ENCODE measurements at places on chromosomes 4 and X.

DNA sequence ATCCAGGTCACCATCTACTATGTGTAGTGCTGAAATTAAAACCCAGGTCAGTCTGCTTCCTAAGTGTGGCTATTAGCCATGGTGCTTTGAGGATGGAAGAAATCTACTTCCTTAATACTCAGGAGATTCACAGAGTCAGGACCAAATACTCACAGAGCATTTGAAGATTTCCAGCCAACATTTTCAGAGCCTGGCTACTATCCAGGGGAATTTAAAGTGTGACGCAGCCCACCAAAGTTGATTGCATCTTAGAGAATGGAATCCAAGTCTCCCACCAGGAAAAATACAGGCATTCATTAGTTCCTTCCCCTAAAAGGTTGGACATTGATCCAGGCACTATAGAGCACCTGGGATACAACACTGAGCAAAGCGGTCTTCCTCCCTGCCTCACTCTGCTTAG lies 83.8 kb downstream of the HS3ST1 start:
- peak; percentile 17 for DNase-seq

GRCh38 chr4:47415719-47416118 lies 47.8 kb downstream of the COMMD8 start:
- DNase-seq = no peak

DNA sequence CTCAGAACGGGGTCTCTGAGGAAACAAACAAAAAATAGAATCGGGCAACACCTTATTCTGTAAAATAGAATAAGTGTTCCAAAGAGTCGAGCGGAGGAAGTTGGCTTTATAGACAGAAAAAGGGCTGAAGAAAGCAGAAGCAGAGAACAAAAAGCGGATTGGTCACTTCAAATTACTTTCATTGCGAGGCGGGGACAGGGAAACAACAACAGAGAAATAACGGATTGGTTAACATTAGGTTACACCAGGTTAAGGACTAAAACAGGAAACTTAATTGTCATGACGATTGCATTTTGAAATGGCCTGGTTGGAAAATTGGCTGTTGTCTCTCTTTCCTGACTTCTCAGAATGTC lies 433 bp upstream of the COQ2 start:
- peak; percentile 73 for DNase-seq

DNA sequence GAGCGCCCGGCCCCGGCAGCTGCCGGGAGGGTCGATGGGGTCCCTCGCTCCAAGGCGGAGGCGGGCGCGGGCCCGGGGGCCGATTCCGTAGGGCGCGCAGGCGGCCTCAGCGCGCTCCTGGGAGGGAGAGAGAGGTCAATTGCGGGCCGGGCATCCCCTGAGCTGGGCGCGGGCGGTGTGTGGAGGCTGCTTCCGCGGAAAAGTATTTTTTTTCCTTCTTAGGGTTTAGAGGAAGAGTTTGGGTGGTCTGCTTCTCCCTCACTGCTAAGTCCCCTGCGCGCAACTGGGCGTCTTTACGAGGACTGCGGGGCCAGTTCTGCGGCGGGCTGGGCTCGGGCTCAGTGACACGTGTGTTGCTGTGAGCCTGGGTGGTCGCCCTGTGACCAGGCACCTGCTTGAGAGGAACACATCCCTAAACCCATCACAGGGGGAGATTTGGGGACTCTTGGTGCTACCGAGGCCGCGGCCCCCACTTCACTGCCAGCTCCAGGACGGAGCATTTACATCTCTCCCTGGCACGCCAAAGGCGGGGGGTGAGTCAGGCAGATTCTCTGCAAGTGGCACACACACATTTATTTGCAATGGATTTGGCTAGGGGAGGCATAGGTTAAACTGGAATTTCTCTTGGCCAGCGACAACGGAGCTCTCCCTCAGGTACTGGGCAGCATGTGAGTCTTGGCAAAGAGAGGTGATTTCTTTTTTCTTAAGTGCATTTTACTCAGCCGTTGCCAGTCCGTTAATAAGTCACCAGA lies 151.2 kb upstream of the SLC4A4 start:
- DNase-seq = peak; percentile 45

DNA sequence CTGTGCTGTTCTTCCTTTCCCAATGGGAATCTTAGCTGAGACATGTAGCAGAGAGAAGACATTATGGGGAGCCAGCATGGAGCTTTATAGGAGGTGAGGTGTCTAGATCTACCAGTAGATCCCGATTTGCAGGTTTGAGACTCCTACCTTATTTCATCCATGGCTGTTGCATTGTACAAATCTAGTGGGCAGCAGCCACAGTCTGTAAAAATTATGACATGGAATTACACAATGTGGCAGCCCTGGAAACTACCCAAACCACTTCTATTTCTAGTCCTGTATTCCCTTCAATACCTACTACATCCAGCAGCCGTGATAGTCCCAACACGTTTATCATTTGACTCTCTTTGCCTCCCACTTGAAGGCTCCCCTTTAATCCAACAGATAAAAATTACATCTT lies 8.1 kb downstream of the ATP7A start:
- no peak for DNase-seq

DNA sequence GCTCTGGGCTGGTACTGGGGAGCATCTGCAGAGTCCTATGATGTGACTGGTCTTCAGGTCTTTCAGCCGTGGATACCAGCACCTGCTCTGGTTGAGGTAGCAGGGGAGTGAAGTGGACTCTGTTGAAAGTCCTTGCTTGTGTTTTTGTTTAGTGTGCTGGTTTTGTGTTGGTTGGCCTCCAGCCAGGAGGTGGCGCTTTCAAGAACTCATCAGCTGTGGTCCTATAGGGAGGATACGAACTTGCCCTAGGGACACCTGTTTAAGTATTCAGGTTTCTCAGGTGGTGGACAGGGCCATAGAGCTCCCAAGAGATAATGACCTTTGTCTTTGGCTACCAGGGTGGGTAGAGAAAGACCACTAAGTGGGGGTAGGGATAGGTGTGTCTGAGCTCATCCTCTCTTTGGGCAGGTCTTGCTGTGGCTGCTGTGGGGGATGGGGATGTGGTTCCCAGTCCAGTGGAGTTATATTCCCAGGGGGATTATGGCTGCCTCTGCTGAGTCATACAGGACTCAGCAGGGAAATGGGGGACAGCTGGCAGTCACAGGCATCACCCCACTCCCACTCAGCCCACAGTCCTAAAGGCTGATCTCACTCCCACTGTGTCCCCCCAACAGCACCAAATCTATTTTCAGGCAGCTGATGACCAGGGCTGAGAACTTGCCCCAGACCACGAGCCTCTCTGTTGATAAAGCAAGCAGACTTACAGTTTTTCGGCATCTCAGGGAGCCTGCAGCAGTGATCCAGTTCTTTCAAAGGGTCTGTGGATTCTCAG lies 24.1 kb downstream of the MSMO1 start:
- no peak for DNase-seq

- no peak for DNase-seq
Observed at GRCh38 chr4:7524064-7524682, 89.4 kb upstream of the PSAPL1 start.

GRCh38 chr4:108047199-108047598 lies 57.5 kb downstream of the HADH start:
- DNase-seq = no peak

DNA sequence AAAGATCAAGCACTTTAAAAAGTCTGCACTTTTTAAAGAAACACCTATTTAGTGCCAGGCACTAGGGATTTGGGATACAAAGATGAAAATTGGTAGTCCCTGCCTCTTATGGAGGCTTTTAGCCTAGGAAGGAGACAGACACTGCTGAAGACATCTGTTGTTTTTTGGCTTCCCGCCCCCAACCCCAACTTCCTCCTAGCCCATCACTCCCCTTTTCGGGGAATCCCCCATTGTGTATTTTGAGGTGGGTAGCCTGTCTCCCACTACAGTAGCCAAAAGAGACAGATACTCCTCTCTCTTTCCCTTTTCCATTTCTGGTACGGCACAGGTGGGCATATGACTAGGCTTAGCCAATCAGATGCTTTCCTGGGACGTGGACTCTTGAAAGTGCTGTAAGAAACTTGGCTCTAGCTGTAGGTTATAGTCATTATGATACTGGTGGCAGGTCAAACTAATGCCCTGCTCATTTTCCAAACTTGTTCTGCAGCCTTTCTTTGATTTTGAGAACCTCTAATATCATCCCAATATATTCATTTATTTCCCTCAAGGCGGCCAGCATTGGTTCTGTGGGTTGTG lies 194.6 kb upstream of the RBPJ start:
- no peak for DNase-seq

GRCh38 chr4:111997785-111998184 lies 147.5 kb upstream of the FAM241A start:
- DNase-seq = no peak

DNA sequence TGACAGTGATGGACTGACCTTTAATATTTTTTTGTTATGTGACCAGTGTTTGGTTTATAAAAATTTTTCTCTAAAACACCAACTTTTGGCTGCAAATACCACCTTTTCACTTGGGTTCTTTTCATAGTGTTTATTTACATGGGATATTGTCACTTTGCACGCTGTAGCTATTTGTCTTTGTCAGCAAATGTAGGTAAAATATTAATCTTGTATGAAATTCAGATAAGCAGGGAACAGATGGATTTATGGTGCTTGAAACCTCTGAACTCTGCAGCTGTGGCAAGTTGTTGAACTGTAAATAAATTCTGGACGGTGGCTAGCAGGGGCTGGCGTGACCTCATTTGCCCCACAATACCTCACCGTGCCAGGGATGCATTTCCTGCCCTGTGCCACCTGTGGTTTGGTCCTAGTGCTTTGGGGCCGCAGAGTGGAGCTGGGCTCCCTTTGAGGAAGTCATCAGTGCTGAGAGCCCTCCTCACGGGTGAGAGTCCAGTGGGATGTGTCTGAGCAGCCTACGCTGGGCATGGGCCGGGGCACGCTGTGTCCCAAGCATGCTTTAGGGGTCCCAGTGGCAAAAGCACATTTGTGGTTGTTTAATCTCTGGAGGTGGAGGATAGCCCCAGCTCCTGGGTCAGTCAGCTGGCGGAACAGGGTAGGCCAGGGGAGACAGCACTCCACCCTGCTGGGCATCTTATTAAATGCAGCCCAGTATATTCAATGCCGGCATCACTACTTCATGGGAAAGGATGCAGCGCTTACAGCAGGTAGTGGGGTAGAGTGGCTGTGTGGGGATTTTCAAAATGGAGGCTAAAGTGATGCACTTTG lies 108.6 kb downstream of the TBL1X start:
- DNase-seq = no peak

DNA sequence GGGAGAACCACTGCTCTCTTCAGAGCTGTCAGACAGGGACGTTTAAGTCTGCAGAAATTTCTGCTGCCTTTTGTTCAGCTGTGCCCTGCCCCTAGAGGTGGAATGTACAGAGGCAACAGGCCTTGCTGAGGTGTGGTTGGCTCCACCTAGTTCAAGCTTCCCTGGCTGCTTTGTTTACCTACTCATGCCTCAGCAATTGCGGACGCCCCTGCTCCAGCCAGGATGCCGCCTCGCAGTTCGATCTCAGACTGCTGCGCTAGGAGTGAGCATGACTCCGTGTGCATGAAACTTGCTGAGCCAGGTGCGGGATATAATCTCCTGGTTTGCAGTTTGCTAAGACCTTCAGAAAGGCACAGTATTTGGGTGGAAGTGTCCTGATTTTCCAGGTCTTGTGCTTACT lies 70.9 kb downstream of the MAGEB5 start:
- no peak for DNase-seq

DNA sequence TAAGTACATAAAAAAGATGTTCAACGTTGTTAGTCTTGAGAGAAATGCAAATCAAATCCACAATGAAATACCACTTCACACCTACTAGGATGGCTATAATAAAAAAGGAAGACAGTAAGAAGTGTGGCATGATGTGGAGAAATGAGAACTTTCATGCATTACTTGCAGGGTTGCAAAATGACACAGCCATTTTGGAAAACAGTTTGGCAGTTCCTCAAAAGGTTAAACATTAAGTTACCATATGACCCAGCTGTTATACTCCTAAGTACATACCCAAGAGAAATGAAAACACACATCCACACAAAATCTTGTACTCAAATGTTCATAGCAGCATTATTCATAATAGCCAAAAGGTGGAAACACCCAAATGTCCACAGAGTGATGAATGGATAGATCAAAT lies 25.8 kb upstream of the LIMCH1 start:
- DNase-seq = no peak

GRCh38 chr4:14177987-14178386 lies 550.5 kb upstream of the BOD1L1 start:
- DNase-seq = no peak

- DNase-seq = no peak
Observed at GRCh38 chrX:27915617-27916016, 65.6 kb downstream of the DCAF8L1 start.

DNA sequence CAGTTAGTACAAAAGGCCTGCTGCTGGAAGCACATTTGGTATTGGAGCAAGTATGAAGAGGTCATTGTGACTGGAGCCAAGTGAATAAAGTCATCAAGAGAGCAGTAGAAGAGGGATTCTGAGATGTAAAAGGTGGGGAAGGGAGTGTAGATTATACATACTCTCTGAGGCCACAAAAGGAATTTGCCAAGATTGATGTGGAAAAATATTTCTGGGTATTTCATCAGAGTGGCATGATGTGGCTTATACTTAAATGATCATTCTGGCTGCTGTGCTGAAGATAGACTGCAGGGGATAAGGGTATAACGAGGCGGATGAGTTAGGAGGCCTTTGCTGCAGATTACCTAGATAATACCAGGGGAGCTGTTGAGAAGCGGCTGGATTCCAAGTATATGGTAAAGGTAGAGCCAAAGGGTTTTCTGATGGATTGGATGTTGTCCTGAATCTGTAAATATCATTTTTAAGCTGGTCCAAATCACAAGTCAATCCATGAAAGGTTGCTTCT lies 231.8 kb upstream of the AGA start:
- no peak for DNase-seq

DNA sequence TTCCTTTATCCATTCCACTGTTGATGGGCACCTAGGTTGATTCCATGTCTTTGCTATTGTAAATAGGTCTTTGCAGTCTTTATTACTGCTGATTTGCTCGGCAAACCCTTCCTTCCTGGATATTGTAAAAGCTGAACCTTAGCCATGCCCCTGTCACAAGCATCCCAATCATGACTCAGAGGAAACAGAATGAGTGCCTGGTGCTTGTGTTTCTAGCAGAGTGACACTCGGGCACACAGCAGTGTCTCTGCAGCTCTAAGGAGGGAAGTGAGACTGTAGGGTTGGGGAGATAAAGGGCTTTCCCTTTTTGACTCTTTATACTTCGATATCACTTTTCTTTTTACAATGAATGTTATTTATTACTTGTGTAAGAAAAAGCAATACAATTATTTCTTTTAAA lies 83.3 kb downstream of the AKAP4 start:
- DNase-seq = no peak

DNA sequence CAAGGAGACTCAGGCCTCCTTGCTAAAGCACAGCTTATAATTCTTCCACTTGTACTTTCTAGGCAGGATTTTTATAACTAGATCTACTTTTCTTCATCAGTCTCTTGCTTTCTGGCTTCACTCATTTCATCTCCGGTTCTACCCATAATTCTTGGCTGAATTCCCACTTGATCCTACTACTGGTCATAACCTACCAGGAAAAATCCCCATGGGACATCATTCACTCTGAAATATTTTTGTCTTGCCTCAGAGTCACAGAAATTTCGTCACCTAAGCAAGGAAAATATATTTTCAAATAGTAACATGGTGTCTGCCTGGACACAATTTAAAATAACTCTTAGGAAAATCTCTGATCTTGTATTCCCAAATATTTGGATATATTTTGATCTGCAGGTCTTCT lies 122.3 kb downstream of the TEX13A start:
- no peak for DNase-seq

GRCh38 chrX:15672881-15673280 lies 8.3 kb upstream of the CLTRN start:
- no peak for DNase-seq

GRCh38 chr4:121788896-121789295 lies 12.2 kb upstream of the EXOSC9 start:
- DNase-seq = no peak

All from cardiac muscle cell (in vitro differentiated cells and primary cell).